CD4-positive, alpha-beta T cell treated with Interleukin-6 at 100 ng/mL for 8 hours (primary cell): ENCODE measurements at places on chromosomes 4 and X.

GRCh38 chrX:95330292-95330691, 1354.3 kb upstream of the DIAPH2 start:
- DNase-seq, result no peak

- peak; percentile 78 for DNase-seq
These were observed 21.7 kb upstream of the CD38 start for GRCh38 chr4:15756361-15756861.

GRCh38 chrX:10076765-10077164, 80.0 kb upstream of the CLCN4 start:
- DNase-seq, result no peak

GRCh38 chr4:76764251-76764650, 133.7 kb downstream of the SOWAHB start:
- no peak for DNase-seq

DNA sequence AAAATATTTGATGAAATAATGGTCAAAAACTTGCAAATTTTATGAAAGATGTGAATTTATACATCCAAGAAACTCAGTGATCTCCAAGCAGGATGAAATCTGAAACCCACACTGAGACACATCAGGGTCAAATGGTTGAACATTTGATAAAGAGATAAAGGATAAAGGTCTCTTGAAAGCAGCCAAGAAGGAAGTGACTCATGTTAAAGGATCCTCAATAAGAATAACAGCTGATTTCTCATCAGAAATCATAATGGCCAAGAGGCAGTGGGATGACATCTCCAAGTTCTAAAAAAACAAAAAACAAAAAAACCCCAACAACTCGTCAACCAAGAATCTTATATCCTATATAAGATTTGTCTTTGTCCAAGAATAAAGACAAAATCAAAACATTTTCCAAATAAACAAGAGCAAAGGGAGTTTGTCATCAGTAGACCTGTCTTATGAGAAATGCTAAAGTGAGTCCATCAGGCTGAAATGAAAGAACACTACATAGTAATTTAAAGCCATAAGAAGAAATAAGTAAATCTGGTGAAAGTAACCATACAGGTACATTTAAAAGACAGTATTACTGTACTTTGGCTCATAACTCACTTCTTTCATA, 121.7 kb downstream of the PDS5A start:
- DNase-seq, result no peak
